Fibroblast of the aortic adventitia (primary cell): ENCODE measurements at places on chromosomes 7 and 10. TPM values are rescaled to one million over a fixed set of nuclear protein-coding genes. Genes with fewer than 3 reads are reported as not detected.
A peak's percentile ranks its signal among the peaks of the same experiment; 100 is the strongest.

ATRNL1 gene
- total RNA-seq = 1.9 and 7.3 TPM in 2 replicates

GSDME gene
- total RNA-seq = 43.3 and 59.9 TPM in 2 replicates

DNA sequence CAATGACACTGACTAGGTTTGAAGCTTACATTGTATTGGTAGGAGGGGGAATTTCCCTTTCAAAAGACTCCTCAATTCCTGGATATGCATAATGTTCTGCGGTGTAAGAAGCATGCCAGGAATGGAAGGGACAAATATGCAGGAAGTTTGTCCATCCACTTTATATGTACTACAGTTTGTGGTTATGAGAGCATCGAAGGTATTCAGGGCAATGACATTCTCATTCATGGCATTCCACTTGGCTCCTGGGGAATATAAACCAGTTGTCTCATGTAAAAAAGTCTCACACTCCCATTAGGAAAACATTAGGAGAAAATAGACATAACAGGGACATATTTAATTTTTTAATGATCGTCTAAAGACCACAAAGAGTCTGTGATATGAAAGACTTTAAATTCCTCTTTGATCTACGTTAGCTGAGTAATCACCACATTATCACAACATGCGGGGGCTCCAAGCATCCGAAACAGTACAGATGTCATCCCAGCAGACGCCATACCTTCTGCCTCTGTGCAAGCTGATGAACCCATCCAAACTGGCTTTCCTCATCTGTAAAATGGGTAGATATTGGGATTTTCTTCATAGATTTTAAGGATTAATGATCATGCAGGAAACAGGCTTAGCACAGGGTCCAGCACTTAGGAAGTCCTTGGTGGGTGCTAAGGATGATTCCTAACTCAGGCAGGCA, 675.3 kb downstream of the INHBA start:
- peak; percentile 76 for DNase-seq

CLRN3 gene
- not detected in 2 replicates for total RNA-seq

- DNase-seq = no peak
Observed at GRCh38 chr10:88028654-88029053, 165.2 kb downstream of the PTEN start.

SUN3 gene
- not detected in 2 replicates for total RNA-seq

- DNase-seq = no peak
Observed at GRCh38 chr10:53537508-53537907, 764.9 kb upstream of the MBL2 start.

DNA sequence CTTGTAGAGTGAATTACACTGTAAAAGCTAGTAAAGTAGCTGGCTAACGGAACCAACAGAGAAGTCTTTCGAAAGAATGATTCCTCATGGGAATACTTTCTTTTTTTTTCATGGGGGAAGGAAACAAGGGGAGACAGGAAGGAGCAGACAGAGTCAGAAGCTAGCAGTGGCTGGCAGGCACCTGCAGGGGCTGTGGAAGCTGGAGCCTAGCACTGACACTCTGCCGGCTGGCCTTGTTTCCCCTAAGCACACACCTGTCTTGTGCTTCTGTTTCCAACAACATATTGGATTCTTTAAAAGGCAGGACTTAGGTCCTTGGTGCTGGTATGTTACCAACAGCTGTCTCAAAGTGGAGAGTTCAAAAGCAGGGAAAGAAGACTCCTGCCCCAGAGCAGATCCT, 24.7 kb downstream of the NOD1 start:
- peak; percentile 54 for DNase-seq

DNA sequence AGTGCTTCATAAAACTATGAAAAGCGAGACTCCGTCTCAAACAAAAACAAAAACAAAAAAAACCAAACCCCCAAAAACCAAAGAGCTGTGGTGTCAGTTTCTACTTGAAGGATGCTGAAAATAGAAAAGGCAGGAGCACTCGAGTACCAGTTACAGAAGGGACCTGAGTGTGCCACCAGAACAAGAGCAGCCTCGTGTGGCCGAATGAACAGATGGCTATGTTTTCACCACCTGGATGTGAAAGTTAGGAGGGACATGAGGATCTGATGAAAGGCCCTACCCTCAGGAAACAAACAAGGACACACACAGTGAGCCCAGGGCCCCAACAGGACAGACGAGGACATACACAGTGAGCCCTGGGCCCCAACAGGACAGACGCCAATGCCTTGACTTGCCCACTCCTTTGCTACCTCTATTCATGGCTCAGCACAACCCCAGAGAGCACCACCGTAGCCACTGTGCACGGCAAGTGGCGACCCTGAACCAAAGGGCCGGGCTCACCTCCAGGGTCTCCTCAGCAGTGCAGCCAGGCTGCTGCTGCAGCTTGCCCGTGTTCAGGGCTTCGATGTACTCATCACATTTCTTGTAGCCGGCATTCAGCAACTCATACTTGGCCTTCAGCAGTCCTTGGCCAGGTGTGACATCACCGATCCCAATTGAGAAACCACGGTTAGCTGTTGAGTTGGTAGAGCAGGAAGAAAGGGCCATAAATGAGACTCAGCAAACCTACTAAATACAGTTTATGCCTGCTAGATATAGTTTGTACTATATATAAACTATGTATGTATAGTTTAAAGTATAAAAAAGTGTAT, 24.9 kb downstream of the POLR3A start:
- no peak for DNase-seq

GRCh38 chr10:73908853-73909539, 1.9 kb upstream of the PLAU start:
- DNase-seq = peak; percentile 89

DNA sequence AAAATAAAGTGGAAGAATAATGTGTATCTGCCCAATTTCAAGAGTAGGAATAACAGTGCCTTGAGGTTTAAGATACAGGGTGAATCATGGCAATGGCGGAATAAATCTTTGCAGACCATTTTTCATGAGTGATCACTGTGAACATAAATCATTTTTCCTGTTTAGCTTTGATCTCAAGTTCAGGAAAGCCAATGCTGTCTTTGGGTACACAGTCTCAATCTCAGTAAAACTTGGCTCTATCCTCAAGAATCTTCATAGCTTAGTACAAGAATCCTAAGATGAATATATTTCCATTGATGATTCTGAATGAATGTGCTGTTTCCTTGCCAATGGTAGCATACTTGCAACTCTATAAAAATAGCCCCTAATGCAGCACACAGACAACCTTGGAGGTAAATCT, 6.8 kb downstream of the NAMPT start:
- peak; percentile 44 for DNase-seq

DNA sequence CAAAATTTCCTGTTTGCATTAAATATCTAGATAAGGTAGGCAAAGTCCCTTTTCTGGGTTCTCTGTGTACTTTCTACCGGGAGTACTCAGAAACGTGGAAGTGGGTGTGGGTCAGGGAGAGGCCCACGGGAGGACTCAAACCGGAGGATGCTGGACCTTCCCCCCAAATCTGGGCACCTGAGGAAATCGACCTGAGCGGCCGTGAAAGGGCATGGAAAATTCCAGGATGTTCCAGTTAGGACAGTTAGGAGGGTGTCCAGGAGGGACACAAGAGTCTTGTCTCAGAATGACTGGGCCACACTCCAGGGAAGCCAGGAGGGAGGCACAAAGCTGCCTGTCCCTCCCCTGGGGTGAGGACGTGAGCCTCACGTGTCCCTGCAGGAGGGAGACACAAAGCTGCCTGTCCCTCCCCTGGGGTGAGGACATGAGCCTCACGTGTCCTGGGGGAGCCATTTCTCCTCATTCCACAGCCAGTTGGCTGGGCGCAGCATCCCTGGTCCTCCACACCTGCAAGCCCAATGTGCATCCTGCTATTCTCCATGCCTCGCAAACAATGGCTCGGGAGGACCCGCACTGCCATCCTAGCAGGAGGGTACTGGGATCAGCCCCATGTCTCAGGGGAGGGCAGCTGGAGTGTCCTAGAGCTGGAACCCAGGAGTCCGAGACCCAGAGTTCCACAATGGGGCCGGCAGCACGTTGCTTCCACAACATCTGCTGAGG, 190.5 kb upstream of the PPP2R2D start:
- no peak for DNase-seq

ASB15 gene
- total RNA-seq = not detected in 2 replicates

- no peak for DNase-seq
Observed at GRCh38 chr10:17386021-17386420, 68.4 kb downstream of the ST8SIA6 start.

DNA sequence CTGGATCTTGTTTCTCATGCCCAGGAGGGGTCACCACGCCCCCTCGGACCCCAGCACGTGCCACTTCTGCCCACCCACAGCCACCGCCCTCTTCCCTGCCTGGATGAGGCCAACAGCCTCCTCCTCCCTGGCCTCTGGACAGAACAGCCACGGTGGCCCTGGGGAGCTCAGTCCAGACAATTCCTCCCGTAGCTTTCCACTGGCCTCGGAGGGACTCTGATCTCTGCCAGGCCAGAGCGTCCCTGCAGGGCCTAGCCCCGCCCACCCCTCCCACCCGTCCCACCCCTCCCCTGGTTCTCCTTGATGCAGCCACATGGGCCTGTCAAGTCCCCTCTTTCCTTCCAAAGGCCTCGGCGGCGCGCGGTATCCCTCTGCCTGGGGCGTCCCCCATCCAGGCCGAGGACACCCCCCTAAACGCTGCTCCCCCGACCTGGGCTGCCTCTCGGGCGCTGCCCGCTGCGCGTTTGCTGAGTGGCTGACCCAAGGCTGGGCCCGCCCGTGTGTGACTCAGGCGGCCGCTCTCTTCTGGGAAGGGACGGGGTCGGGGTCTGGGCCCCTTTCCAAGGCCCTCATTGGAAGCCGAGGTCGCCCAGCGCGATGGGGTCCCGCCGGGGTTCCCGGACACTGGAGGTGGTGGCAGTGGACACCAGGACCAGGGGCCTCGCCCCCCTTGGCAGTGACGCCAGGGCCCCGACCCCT, 557 bp downstream of the TMEM120A start:
- DNase-seq = peak; percentile 59

EGR2 gene
- 0.90 TPM in 1 of 2 replicates, not detected in the other for total RNA-seq

GRCh38 chr7:32070406-32071360, at the start of gene PDE1C:
TSS of gene PDE1C (minus strand) at chr7:32070407.
- no peak for DNase-seq
